ENCODE measurements at places on chromosomes 16 and 17.
A peak's percentile ranks its signal among the peaks of the same experiment; 100 is the strongest.

DNA sequence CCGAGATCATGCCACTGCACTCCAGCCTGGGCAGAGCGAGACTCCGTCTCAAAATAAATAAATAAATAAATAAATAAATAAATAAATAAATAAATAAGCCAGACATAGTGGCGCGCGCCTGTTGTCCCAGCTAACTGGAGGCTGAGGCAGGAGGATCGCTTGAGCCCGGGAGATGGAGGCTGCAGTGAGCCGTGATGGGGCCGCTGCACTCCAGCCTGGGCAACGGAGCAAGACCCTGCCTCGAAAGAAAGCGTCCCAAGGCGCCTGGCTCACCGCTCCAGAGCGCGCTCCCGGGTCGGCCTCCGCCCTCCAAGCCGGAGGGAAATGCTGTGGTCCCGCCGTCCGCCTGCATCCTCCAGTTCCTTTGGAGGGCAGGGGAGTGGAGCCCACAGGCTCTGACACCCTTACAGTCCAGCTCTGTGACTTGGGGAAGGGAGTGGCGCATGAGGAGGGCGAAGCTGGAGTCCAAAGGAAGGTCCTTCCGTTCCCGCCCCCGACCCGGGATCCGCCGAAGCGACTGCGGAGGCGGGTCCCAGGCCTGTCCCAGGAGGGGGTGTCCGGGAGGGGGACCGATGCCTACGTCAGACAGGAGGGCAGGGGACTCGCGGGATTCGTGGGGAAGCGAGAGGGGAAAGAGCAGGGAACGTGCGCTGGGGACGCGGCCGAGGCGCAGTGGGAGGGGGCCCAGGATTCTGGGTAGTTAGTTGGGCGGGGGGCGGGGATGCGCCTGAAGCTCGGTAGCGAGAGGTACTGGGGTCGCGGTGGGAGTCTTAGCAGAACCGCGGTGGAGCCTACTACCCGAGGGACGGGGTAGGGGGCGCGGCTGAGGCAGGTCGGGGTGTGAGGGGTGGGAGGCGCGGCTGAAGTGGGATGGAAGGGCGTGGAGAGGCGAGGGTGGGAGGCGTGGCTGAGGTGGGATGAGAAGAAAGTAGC lies 8.4 kb upstream of the TRPV2 start:
- peak; percentile 52 for DNase-seq

DNA sequence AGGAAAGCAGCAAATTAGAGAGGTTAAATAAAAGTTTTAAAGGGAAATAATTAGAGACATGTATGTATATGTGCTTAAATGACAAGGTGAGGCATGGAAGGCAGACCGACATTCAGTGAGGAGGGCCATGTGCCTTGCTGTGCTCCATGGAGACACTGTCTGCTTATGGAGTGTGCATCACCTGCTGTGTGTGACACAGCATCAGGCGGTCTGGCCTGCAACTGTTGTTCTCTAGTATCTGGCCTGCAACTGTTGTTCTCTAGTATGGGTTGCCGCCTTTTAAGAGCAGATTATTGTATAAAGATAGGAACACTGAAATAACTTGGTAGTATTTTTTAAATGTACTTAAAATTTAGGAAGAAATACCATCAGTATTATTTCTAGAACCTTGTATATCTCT lies 225.1 kb downstream of the LGALS9B start:
- DNase-seq: no peak

DNA sequence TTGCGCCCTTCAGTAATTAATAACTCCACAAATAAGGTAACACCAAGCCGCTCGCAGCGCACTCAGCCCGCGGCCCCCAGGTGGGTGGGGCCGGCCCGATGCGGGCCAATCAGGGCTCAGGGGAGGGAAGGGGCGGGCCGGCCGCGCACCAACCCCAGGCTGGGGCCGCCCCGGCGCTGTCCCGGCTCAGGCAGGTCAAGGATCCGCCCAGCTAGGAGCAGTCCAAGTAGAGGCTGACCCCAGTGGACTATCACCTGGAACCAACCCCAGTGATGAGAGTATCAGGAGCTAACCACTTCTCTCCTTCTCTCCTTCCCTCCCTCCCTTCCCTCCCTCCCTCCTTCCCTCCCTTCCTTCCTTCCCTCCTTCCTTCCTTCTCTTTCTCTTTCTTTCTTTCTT lies 110.8 kb downstream of the C16orf78 start:
- DNase-seq: peak; percentile 42

DNA sequence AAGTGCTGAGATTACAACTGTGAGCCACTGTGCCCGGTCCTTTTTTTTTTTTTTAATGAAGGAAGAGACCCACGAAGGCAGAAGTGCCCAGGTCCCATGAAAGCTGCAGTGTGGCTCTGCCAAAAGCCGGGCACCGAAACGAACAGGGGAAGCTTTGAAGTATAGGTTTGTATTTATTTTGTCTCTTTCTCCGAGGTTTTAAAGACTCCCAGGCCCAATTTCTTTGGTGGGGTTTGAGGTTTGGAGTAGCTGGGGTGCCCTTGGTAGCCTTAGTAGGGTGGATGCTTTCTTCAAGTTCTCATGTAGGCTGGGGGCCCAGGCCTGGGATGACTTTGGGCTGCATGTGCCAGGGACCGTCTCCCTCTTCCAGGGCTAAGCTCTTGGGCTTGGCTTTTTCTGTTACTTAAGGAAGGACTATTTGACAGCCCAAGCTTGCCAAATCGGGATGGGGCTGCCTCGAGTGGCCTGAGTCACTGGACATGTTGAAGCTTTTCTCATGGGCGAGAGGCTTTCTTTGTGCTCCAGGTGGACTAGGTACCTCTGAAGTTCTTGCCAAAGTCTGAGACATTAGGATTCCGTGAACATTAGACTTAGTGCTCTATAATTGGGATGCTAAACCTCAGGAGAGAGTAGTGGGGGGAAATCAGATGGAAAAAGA lies 66.3 kb downstream of the WIPI1 start:
- no peak for DNase-seq

DNA sequence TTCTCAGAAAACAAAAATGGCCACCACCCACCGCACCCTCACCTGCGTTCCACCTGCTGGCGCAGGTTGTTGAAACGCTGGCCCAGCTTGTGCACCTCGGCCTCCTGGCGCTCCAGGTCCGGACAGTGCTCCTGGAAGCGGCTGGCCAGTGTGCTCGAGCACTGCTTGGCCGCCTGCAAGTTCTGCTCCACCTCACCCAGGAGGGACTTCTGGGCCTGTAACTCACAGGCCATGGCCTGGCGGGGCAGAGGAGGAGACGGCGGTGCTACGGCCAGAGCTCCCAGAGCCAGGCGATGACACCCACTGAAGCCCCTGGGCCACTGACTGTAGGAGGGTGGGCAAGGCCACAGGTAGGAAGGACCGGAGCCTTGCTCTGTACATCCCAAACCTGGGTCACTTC lies 43.4 kb downstream of the UBN1 start:
- no peak for DNase-seq

GRCh38 chr17:50132104-50132794 lies 2.3 kb upstream of the SAMD14 start:
- no peak for DNase-seq

- DNase-seq: no peak
Observed at GRCh38 chr16:23389201-23389600, 63.8 kb downstream of the COG7 start.

DNA sequence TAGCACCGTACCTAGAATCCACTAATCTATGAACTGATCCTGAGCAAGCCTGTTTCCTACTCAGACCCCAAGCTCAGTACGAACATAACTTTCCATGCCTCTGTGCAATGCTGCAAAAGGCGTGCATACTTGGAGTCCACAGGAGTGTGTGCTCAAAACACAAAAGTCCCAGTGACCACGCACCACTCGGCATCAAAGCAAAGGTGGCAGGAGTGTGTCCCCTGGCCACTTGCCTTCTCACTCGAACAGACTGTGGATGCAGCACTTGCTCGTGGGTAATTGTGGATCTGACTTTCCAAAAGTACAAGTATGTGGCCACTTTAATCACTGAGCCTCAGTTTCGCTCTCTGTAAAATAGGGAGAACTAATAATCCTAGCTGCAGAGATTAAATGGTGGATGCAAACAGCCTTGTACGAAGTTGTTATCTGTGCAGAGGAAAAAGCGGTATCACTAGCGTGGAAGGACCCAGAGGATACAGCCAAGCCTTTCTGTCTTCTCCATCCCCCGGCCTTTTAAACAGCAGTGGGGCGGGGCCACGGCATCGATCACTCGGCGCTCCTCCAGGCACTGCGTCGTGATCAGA lies 311 bp upstream of the KDM8 start:
- peak; percentile 96 for DNase-seq

DNA sequence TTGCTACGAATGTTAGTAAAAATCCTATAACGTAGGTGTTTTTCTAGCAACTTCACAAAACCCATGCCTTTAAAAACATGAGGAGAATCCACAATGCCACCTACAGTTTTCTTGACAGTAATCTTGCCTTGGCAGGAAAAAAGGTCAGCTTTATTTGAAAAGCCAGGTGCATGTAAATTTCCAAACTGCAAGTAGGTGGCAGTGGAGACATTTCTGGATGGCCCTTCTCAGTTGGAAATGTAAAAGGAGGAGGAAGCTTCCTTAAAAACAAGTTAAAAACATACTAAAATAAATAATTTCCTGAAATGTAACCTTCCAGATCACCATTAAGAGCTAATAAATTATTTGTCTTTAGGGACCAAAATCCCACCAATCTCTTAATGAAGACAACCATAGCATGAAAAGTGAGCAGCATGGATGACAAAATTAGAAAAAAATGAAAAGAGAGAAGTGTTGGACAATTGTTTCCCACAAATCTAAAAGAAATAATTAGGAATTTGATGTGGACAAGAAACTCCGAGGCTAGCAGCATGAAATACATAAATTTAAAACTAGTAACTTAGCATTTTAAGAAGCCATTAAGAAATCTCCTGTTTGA lies 152.2 kb downstream of the SNX11 start:
- peak; percentile 17 for DNase-seq

GRCh38 chr17:48502901-48503300 lies 27.9 kb downstream of the HOXB1 start:
- DNase-seq: no peak

DNA sequence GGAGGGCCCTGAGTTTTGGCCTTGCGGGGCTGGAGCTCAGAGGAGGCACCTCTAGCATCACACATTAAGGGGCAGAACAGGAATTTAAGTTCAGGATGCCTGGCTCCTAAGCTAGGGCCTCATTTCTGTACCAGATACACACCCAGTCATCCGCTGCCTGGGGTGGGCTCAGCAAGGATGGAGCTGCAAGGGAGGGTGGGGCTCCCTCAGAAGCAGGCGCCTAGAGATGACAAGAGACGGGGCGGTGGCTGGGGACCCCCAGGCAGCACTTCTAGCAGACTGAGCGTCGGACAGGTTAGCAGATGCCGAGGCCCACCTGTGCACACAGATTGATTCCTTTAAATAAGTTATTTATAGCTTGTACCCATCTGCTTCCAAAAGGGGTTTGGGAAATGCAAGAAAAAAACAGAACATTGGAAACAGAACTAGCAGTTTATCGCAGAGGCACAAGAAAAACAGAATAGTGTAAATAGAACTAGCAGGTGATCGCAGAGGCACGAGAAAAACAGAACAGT lies 47.6 kb upstream of the CBFA2T3 start:
- DNase-seq: no peak

DNA sequence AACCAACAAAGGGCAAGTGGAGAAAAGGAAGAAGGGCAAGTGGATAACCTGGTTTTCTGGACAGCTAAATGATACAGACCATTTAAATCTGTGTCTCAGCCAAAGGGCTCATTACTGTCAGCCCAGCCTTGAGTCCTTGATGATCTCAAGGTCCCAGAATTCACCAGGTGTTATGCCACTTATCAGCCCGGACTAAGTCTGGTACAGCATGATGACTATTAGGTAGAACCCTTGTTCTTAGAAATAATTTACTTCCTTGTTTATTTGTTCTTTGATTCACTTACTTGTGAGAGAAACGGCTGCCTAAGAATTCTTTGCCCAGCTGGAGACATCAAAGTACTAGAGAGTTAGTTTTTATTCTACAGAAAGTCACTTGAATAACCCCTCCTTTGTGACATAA lies 3.5 kb downstream of the PDILT start:
- DNase-seq: no peak

DNA sequence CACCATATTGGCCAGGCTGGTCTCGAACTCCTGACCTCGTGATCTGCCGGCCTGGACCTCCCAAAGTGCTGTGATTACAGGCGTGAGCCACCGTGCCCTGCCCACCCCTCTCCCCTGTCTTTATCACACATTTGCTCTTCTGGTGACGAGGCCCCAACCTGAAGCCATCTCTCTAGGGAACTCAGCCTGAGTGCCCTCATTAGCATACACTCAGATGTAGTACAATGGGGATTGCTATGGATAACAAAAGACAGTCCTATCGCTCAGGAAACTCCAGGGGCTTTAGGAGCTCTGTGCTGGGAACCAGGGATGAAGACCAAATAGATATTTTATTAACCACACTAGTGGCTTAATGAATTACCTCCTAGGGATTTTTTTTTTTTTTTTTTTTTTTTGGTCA lies 100.7 kb downstream of the MARF1 start:
- DNase-seq: no peak

DNA sequence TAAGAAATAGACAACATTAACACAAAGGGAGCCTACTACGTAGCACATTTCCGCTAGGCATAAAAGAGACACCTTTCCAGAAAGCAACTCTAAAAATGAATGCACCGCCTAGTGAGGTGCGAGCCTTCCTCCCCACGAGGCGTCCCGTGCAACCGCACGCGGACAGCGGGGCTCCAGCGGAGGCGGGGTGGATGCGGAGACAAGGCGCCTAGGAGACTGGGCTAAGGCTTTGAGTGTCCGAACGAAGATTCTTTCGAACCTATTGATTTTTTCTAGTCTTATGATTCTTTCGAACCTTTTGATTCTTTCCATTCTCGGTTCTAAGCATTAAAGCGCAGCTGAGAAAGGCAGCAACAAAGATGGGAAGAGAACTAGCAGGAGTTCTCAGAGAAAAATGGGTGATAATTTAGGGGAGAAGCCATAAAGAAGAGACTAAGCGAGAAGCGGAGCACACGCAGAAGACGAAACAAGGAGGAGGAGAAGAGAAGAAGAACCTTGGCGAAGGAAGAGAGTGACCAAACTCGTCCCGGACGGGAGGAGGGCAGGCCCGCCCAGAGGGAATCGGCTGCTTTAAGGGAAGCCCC lies 394 bp upstream of the CPD start:
- peak; percentile 57 for DNase-seq
